ENCODE measurements at places on chromosomes 16 and 17. TPM values are rescaled to one million over a fixed set of nuclear protein-coding genes. Genes with fewer than 3 reads are reported as not detected.

Gene NHLRC4
- 3.0 TPM for polyA plus RNA-seq

Gene BTBD17
- polyA plus RNA-seq, result not detected

Gene HOXB2
- 4.2 TPM for polyA plus RNA-seq

Gene NPIPA2
- 17.8 TPM for polyA plus RNA-seq

Gene ADAP2
- polyA plus RNA-seq, result 7.1 TPM

Gene ALOX12B
- 1.1 TPM for polyA plus RNA-seq

Gene KRTAP3-2
- not detected for polyA plus RNA-seq

Gene CACNG1
- polyA plus RNA-seq, result 0.69 TPM

Gene TNK1
- 4.0 TPM for polyA plus RNA-seq

Gene ACAP1
- 95.2 TPM for polyA plus RNA-seq

Gene CCDC92B
- polyA plus RNA-seq, result 2.2 TPM

Gene PRDM7
- 4.2 TPM for polyA plus RNA-seq
